SHP77 treated with DMSO at 0.1 percent for 48 hours (cell line): ENCODE measurements at places on chromosomes 5 and 9.

- no peak for DNase-seq
Observed at GRCh38 chr9:38423273-38423972, 831 bp downstream of the IGFBPL1 start.

GRCh38 chr5:150853561-150853960 lies 7.2 kb downstream of the IRGM start:
- no peak for DNase-seq

GRCh38 chr9:27668280-27668679 lies 95.0 kb upstream of the C9orf72 start:
- DNase-seq = no peak

GRCh38 chr9:95992536-95992935 lies 117.0 kb downstream of the ERCC6L2 start:
- no peak for DNase-seq

- DNase-seq = no peak
Observed at GRCh38 chr5:102286476-102286875, 9.6 kb downstream of the SLCO4C1 start.

- no peak for DNase-seq
Observed at GRCh38 chr5:36272136-36272690, 29.5 kb downstream of the RANBP3L start.
